Vagina (tissue), 2 donors: ENCODE measurements at places on chromosomes 4 and X. TPM values are rescaled to one million over a fixed set of nuclear protein-coding genes. Genes with fewer than 3 reads are reported as not detected.

SPCS3 gene
- total RNA-seq = 60.2 TPM

TMEM187 gene
- total RNA-seq = 8.6 TPM

EXOC1 gene
- 31.9 TPM for total RNA-seq

MAGEA11 gene
- not detected for total RNA-seq

GPR143 gene
- not detected for total RNA-seq

PLAC8 gene
- total RNA-seq = not detected

TACC3 gene
- 16.0 TPM for total RNA-seq

TEX13C gene
- not detected for total RNA-seq

FAM114A1 gene
- total RNA-seq = 105 TPM

MID1 gene
- total RNA-seq = 16.2 TPM

CXorf65 gene
- total RNA-seq = not detected

ZRSR2 gene
- total RNA-seq = 12.5 TPM

HELT gene
- total RNA-seq = not detected

MAGEA9 gene
- total RNA-seq = not detected

TAPT1 gene
- total RNA-seq = 28.5 TPM

MAP3K15 gene
- total RNA-seq = 0.25 TPM

PPP3CA gene
- 45.9 TPM for total RNA-seq

GRCh38 chr4:84317513-84317912 is 181.6 kb downstream of the NKX6-1 start:
- DNase-seq = no peak

- DNase-seq = no peak
These were observed 1.4 kb downstream of the UBA6 start for GRCh38 chr4:67699603-67700002.

GRCh38 chr4:89837385-89837992 is 528 bp upstream of the SNCA start:
- DNase-seq = no peak

- DNase-seq = no peak
These were observed 97.1 kb downstream of the MGST2 start for GRCh38 chr4:139762720-139763119.

GRCh38 chr4:80129785-80130184 is 56.8 kb upstream of the ANTXR2 start:
- no peak for DNase-seq

DNA sequence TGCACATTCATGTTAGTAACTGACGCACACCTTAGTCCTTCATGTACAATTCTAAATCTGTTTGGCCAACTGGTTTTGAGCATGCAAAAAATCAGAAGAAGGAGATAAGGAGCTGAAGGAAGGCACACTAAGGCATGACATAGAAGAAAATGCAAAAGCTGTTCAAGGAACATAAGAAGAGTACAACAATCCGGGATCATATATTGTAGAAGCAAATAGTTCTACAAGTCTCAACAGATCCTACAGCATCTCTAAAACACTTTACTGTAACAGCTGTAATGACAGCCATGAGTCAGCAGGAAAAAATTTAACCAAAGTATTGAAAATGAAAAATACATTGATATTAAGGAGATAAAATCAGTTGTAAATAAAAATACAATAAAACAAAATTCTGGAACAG is 57.7 kb downstream of the KLHL13 start:
- no peak for DNase-seq

DNA sequence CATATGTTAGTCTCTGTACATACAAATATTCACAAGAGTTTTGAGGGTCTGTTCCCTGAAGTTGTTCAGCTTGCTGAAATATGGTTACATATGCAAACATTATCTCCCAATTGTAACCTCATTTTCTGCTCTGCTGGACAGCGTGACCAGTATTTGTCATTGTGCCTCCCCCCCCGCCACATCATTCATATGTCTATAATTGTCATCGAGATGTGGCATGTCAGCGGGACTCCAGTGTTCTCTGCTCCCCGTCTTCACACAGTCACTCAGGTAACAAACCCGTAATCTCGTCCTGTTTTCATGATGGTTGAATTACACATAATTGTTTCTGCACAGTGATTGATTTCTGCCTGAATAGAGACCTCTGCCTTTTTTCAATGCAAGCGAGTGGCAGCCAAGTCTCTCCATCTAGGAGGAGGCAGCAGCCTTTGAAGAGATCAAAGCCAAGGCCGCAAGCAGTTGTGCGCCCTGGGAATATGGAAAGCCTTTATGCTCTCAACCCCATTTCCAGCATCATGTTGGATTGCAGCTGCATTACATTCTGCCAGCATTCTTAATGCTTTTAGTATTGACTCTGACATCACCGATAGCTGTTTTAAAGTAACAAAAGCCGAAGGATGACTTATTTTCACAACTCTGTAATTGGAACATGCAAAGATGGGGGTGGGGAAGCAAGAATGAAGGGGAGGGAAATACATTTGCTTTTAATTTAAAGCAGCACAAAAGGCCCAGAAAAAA is 27.4 kb downstream of the LEF1 start:
- DNase-seq = no peak

- DNase-seq = no peak
These were observed 139.5 kb downstream of the STIM2 start for GRCh38 chr4:27000122-27000521.

GRCh38 chrX:121479406-121479805 is 432.0 kb downstream of the GLUD2 start:
- DNase-seq = no peak

GRCh38 chr4:21763855-21764254 is 184.7 kb downstream of the KCNIP4 start:
- DNase-seq = no peak

DNA sequence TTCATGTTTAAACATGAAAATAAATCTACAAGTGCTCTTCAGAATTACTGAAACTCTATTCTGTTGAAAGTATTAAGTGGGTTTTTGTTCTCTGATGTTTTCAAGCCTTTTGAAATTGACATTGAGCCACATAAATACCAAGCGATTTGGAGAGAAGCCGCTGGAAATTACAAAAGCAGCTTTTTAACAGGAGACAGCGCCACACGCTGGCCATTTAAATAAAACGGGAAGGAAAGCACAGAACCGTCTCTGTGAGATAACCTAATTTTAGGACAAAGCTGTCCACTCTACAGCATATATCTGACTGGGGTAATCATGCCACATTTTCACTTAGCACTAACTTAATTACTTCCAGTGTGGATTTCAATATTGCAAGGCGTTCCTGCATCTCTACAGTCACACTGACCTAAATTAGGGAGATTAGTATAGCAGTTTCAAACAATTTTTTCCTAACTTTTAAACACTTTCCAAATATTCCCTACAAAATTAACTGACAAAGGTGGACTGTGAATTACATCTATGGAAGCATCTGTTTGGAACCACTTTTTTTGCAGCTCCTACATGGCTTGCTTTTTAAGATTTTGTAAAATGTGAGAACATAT is 6.8 kb upstream of the ANOS1 start:
- no peak for DNase-seq

DNA sequence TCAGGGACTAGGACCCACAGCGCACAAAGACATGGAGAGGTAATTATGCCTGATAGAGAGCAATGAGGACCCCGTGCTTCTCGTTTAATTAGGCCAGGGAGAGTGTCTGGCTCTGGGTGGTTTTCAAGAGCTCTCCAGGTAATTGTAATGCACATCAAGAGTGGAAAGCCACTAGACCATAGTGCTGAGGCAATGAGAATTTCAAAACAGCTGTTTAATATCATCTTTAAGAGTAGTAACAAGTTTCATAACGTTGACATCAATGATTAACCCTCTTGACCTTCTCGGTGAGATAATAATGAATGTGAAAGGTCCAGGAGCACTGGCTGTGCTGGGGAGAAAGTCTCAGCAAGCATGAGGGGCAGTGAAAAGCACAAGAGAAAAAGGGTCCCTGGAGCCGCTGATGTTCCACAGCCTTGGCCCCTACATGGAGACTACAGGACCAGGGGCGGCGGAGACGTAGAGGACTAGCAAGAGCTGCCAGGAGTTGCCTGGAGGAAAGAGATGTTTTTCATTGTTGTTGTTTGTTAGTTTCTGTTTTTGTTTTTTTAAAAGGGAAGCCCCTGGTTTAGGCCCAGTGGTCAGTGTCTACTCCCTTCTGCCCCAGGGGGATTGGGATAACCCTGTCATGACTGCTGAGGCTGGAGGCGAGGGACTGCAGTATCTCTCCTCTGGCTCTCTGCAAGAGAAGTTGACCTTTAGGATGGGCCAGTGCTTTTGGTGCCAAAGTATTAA is 14.8 kb upstream of the CXCR3 start:
- no peak for DNase-seq

DNA sequence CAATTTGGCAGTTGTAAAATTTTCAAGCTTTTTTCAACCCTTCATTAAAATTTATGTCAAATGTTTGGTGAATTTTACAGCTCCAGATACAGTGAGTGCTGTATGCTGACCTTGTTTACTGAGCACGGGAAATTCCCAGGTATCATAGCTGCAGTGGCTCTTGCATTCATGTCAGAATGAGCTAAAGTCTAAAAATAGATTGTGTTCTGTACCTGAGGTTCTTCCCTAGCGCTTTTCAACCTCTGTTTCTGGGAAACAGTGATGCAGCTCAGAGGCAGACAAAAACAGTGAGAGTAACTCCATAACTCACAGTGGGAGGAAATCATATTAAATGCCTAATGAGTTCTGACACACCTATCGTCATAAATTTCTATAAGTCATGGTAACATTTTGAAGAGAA is 393.8 kb upstream of the GNPDA2 start:
- DNase-seq = no peak

- no peak for DNase-seq
These were observed 111.9 kb downstream of the MAPK10 start for GRCh38 chr4:86247906-86248305.

- DNase-seq = no peak
These were observed 21.4 kb upstream of the CLGN start for GRCh38 chr4:140448830-140449229.

DNA sequence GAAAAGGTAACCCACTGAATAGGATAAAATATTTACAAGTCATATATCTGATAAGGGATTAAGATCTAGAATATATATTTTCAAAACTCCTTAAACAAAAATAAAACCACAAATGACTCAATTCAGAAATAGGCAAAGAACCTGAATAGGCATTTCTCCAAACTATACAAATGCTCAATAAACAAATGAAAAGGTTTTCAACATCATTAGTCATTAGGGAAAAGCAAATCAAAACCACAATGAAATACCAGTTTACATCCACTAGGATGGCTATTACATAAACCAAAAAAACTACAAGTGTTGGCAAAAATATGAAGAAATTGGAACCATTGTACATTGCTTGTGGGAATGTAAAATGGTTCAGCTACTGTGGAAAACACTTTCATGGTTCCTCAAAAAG is 167.0 kb upstream of the GALNT7 start:
- DNase-seq = no peak

DNA sequence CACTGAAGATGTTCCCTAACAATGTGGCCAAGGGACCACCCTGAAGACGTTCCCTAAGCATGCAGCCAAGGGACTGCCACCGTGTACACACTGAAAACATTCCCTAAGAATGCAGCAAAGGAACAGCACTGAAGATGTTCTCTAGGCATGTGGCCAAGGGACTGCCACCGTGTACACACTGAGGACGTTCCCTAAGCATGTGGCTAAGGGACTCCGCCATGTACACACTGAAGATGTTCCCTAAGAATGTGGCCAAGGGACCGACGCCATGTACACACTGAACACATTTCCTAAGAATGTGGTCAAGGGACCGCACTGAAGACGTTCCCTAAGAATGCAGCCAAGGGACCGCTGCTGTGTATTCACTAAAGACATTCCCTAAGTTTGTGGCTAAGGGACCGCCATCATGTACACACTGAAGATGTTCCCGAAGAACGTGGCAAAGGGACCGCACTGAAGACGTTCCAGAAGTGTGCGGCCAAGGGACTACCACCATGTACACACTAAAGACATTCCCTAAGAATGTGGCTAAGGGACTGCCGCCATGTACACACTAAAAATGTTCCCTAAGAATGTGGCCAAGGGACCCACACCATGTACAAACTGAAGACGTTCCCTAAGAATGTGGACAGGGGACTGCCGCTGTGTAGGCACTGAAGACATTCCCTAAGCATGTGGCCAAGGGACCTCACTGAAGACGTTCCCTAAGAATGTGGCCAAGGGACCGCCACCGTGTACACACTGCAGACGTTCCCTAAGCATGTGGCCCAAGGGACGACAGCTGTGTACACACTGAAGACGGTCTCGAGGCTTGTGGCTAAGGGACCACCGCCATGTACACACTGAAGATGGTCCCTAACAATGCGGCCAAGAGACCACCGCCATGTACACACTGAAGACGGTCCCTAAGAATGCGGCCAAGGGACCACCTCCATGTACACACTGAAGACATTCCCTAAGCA is 54.8 kb downstream of the DHRSX start:
- no peak for DNase-seq

GRCh38 chr4:8434251-8435073 is 6.1 kb downstream of the ACOX3 start:
- no peak for DNase-seq

- DNase-seq = no peak
These were observed 12.9 kb downstream of the NHSL2 start for GRCh38 chrX:71923516-71923915.

DNA sequence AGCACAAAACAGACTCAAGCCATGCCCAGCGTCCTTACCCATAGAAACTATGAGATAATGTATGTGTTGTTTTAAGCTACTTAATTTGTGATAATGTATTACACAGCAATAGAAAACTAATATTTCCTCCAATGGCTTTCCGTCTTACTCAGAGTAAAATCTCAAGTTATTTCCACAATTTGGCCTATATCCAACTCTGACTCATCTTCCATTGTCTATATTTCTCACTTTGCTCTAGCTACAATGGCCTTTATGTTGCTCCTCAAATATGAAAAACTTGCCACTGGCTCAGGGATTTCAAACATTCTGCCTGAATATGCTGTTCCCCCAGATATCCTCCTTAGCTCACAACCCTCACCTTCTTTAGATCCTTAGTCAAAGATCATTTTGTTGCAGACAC is 31.6 kb downstream of the IQCM start:
- DNase-seq = no peak

DNA sequence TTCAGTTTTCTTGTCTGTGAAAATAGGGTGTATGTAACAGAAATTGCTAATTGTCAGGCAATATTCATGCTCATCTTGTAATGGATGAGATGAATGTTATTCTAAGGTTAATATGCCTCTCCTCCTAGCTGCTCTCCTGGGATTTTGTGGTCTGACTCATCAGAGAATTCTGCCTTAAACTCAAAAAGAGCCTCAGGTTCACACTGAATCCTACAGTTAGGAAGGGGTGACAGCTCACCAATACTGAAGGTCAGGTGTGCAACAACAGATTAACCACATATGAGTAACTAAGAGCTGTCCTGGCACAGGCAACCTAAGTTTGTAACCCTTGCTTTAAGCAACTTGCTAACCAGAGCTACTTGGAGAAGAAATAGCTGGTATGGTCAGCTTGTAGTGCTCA is 197.7 kb downstream of the SPATA18 start:
- no peak for DNase-seq

- no peak for DNase-seq
These were observed 682.0 kb downstream of the KCTD8 start for GRCh38 chr4:43766648-43767047.

DNA sequence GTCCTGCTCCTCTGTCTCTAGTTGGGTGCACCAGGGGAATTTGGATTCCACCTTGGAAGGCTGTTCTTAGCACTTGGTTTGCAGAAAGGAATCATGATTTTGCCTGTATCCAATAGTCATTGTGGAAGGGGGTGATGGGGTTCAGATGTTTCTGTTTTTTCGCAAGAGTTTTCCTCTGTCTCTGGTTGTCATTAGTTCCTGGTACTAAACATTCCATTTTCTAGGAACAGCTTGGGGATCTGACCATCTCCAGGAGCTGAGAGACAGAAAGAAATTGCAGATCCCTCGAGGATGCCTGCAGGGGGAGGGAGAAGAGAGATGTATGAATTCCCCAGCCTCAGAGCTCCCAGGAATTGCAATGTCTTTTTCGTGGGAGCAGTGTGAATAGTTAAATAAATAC is 70.9 kb downstream of the CYTL1 start:
- no peak for DNase-seq

- no peak for DNase-seq
These were observed 1.3 kb upstream of the TET2 start for GRCh38 chr4:105145156-105145902.
